ENCODE measurements at places on chromosomes 2 and 18.

GRCh38 chr2:221372159-221372884, 199.8 kb downstream of the EPHA4 start:
- DNase-seq = no peak

- no peak for DNase-seq
Observed at GRCh38 chr2:105854972-105855371, 110.3 kb downstream of the NCK2 start.

- DNase-seq = peak; percentile 80
Observed at GRCh38 chr2:202588647-202589581, 45.9 kb upstream of the FAM117B start.

- DNase-seq = no peak
Observed at GRCh38 chr2:204477358-204477950, 67.8 kb upstream of the PARD3B start.

DNA sequence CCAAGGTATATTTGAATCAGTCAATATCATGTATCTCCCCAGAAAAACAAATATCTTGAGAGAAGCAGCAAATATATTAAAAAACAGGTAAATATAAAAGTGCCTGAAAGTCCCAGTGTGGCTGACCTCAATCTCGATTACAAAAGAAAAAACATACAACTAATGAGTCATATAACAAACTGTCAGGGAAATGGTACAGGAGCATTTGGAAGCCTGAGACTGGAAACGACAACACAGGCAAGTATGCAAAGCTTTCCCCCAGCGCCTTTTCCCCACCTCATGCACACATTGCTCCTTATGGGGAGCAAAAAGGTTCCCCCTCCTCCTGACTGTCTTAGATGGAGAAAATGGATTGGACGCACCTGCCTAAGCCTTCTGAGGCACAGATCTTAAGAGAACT, 230.7 kb downstream of the TMX3 start:
- no peak for DNase-seq

DNA sequence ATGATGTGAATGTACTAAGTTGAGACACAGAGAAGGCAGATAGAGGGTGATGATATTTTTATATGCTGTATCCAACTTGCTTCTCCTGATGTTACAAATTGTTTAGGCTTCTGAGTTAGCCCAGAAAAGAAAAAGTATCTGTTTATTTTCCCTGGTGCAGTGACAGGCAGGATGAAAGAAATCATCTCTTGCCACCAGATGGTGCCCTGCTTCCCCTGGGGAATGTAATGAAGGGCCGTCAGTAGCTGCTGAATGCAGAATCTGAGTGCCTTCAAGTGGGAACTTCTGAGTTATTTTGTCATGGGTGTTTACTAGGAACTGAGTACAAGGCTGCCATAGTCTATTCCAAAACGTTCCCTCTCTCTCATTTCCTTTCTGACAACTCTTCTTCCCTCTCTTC, 525.6 kb downstream of the MBD2 start:
- DNase-seq = no peak

DNA sequence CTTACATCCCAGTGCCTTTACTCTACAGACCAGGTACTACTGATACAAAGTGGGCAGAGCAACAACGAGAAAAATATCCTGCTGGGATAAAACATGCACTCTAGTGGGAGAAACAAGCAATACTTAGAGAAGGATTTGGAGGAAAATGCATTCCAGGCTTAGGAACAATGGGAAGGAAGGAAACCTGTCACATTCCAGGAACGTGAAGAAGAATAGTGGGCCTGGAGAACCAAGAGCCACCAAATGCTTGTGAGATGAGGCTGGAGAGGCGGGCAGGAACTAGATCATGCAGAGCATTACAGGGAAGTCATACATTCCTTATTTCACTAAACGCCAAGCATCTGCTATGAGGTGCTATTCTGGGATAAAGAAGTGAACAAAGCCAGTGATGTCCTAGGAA, 342.3 kb downstream of the DCC start:
- no peak for DNase-seq

DNA sequence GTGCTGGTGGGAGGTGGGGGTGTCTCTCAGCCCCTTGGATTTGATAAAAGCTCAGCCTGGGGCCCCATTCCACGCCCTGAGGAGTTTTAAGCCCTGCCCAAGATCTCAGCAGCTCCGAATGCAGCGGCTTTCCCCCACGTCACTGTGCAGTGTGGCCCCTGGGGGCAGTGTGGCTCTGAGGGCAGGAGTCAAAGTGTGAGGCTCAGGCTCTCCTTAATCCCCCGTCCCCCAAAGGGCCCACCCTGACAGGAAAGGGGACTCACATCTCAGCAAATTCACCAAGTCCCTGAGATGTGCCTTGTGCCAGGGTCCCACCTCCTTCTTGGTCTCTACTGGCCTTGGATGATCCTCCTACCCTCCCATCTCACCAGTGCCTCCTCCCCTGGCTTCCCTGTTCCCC, 25.2 kb downstream of the NPPC start:
- DNase-seq = no peak

DNA sequence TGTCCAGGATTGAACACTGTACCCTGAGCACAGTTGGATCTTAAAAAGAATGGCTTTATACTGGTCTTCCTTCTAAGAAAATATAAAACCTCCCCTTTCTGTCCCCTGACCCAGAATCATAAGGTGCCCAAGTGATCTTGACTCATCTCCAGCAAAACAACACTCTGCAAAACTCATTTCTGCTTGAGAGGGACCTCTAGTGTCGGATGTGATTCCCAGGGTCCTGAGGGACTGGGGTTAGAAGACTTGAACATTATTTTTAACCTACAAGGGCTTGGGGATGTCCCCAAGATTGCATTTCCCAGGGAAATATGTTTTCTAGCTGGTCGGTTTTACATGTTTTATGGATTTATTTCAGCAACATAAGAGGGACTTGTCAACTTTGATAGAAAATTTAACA, 1318.5 kb upstream of the CELF4 start:
- DNase-seq = no peak

GRCh38 chr2:105411720-105412407, 13.0 kb upstream of the FHL2 start:
- no peak for DNase-seq

- no peak for DNase-seq
Observed at GRCh38 chr2:145260674-145261073, 740.8 kb upstream of the ZEB2 start.

DNA sequence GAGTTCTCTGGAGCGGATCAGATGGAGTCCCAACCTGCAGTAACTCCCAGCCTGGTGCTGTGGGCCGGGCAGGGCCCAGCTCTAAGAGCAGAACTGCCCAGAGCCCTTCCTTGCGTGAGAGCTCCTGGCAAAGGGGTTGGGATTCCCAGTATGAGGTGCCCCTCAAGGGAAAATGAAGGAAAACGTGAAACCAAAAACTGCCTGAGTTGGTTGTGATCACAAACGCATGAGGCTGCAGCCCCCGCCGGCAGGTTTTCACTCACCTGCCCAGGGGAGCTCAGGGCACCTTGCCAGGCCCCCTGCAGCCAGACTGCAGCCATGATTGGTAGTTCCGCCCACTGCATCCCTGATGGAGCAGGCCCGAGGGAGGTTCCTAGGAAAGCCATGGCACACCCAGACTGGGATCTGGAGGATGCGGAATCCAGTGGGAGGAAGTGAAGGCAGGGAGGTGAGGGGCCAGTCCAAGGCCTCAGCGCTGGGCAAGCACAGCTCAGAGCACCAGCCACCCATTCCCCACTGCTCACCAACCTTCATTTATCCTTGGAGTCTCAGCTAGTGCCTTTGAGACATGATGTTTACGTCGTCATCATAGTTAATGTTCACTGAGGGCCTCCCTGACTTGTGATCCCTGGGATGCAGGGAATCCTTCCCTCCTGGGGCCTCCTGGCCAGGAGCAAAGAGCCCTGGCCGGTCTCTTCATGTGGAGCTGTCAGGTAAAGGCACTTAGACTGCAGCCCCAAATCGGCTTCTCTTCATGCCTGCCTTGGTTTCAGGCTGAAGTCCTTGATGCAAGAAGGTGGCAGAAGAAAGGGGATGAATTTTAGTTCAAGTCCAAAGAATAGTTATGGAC, 103.2 kb downstream of the INHBB start:
- DNase-seq = no peak
